NCI-H1092 treated with DMSO at 0.1 percent for 48 hours (cell line): ENCODE measurements at places on chromosomes 7 and 10.

DNA sequence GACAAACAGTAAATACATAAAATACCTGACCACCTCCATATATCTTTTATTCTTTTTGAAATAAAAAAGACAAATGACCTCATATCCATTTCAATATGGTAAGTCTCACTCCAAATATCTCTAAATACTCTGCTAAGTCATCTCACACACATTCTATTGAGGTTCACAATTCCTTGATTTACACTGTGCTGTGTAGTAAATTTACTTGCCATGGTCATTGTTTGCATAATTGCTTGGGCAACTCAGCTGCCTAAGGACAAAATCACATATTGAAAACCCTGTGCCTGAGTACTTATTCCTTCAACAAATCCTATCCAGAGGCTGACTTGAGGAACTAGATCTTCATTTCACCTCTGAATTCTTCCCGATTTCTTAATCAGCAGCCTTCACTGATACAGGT is 176.4 kb downstream of the THSD7A start:
- no peak for DNase-seq

DNA sequence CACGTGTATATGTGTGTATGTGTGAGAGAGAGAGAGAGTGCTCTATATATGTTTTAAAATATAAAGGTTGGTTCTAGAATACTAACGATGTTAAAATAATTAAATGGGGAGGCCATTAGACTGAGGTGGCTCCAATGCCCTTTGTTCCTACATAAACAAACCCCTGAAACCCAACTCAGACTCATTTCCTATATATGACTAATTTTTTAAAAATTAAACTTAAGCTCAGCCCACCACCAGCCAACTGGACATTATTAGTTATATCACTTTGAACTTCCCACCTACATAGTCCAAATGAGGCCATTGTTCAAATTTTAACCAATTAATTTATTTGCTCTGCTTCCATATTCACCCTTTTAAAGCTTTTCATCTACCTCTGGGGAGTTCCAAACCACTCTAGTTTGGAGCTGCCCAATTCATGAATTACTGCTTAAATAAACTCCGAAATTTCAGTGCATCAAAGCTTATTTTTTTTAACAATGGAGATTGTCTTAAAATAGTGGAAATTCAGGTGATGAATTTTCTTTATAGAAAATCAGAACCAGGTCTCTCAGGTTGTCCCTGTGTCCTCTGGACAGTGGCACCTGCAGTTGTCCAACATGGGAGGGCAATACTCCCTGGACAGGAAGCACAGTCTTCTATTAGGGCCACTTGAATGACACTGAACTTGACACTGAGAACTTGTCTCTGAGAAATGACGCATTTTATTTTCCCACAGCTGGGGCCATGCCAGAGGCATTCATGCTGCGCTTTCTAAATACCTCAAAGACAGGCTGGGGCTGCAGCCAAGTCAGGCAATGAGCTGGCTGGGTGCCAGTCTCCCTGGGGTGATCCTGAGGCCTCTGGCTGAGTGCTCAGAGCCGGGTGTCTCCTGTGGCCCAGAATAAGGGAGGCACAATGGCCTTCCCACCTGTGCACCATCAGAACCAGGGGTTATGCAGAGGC is 109.5 kb upstream of the TMEM72 start:
- DNase-seq: peak; percentile 89

DNA sequence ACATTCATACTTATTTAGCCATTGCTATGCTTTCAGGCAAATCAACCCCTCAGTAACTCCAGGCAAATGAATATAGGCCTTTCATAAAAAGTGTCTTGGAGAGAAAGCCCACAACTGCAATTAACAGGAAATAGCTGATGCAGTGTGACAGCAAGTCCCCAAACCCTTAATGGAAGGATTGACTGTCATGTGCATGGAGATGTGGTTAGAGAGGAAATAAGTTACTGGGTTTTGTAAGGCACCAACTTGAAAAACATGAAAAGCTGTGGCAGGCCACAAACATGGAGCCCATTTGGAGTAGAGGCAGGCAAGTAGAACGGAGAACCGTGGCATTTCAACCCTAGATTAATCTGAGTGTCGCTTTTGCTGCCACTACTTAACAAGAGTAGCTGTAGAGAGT is 549.4 kb upstream of the C7orf33 start:
- DNase-seq: no peak

DNA sequence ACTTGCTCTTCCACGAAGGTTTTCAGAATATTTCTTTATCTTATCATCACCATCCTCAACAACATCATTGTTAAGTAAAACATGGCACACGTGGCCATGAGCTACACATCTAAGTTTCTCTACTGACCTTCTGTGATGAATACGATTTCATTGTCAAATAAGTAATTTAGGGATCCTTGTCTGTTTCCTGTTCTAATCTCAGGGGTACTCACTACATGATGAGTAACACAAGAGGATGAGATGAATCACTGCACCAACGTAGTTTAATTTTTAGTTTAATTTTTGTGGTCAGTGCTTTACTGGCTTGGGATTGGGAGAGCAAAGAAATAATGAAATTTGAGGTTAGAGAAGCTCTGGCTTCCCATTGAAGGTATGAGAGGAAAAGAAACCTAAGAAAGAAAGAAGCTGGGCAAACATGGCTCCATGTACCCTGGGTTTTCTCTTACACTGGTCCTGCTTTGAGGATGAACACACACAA is 461.9 kb upstream of the KLF6 start:
- no peak for DNase-seq

DNA sequence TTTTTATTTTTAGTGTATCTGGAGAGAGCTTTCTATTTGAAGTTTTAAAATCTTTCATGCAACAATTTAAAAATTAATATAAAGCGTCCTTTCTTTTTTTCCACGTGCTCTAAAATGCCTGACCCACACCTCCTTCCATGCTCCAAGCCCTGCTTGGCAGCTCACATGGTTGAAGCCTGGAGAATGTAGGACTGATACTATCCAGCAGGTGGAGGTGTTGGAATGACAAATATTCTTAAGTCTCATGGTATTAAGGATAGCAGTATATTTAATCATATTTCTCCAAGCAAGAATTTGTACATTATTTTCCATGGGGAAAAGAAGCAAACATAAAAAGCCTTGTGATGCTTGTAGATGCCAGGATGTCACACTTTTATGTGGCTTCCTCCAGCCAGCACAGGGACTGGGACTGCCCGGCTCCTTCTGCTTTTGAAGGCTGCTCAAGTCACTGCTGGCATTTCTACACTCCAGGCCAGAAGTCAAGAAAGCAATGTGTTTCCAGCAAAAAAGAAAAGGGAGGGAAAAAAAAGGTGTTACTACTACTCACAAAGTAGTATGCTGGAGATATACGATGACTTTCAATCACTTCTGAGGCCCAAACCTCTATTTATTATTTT is 49.7 kb downstream of the BZW2 start:
- peak; percentile 54 for DNase-seq

DNA sequence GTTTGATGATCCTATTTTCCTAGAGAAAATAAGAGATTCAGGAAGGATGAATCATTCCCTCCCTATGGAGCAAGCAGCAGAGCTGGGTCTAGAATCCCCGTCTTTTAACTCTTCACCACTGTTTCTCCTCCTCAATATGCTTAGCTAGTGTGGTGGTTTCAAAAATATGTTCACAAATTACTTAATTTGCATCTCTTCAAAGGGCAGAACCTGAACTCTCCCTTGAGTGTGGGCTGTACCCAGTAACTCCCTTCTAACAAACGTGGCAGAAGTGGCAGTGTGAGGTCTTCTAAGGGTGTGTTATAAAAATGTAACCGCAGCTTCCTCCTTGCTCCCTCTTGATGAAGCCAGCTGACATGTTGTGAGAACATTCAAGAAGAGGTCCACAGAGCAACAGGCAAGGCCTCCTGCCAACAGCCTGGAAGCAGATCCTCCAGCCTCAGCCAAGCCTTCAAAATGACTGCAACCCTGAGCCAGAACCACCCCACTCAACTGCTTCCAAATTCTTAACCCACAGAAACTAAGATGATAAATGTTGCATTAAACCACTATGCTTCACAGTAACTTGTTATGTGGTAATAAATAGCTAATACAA is 36.6 kb downstream of the SRPK2 start:
- DNase-seq: no peak

GRCh38 chr7:25391961-25392587 is 163.8 kb upstream of the NPVF start:
- DNase-seq: no peak

DNA sequence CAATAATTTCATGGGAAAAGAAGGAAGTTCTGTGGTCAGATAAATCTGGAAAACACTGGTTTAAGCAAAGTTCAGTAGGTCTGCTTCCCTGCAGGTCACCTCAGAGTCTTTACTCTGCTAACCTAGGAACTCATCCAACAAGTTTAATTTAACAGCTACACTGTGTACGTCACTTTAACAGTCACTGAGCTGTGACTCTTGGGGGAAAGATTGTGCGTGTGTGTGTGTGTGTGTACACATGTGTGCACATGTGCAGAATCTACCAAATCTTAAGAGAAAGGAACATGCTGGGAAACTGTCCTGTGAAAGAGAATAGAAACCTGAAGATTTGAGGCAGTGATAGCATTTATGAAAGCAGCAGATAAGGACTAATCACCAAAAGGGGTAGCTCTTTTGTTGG is 62.6 kb downstream of the IKZF1 start:
- DNase-seq: no peak

DNA sequence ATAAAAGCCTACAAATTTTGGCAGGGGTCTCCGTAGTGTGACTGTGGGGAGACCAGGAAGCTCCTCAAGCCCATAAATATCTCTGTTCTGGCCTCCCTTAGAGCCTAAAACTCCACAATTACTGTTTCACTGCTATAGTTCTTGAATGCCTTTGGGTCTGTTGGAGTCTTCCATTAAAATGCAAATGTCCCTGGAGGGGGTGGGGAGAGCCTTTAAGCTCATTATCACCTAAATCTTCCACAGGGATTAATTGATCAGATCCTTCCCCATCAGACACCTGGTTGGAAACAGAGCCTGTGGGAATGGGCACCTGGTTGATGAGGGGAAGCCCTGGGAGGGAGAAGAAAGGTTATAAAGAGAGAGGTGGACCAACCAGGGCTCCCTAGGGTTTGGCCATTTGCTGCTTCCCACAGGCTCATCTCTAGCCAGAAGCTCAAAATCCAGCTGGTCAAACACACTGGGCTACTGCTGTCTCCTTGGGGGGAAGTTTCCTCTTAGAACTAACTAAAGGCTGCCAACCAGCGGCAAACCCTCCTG is 718.2 kb downstream of the LRMDA start:
- no peak for DNase-seq

DNA sequence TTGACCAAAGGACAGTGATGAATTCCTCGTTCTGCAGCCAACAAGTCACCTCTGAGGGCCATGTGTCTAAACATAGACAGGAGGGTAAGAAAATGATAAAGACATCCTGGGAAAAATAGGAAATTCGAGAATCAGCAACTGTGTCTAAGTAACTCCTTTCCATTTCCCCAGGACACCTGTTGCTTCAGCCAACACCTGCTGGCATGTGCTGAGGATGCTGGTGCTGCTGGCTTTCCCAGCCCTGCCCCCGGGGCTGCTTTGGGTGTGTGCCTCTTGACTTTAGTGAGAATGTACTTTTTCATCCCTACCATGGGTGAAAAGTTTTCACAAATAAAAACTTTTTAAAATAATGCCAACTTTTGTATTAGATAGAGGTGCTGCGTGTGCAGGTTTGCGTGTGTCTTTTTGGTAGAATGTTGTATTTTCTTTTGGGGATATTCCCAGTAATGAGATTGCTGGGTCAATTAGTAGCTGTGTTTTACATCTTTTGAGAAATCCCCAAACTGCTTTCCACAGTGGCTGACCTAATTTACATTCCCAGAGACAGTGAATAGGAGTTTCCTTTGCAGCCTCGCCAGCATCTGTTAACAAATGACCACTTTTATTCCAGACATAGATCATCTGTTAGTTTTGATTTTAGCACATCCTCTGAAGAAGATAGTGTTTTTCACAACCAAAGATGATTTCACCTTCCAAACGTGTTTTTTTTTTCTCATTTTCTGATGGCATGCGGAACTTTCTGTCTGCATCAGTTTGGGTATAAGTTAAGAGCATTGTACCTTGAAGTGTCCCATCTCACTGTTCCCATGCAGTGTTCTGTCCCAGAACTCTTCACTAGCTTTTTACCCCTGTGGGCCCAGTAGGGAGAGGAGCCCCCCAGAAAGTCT is 104.2 kb upstream of the ACBD5 start:
- no peak for DNase-seq

DNA sequence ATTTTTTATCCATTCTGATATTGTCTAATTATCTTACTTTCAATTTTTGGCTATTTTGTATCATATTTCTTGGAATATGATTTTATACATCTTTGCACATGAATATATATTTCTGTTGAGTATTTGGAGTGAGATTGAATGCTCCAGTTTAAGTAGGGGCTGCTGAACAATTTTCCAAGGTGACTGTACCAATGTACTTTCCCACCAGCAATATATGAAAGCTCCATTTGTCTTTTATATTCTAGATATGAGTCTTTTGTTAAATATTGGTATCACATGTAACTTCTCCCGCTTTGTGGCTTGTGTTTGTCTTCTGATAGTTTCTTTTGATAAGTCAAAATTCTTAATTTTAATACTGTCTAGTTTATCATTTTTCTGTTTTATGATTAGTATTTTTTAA is 144.6 kb upstream of the MDFIC start:
- DNase-seq: no peak

- no peak for DNase-seq
Measured at GRCh38 chr7:98250789-98251188, 1.2 kb downstream of the TECPR1 start.

GRCh38 chr7:70807650-70808049 is 324.3 kb upstream of the GALNT17 start:
- no peak for DNase-seq

- no peak for DNase-seq
Measured at GRCh38 chr10:79463578-79464496, 18.4 kb upstream of the ZCCHC24 start.

DNA sequence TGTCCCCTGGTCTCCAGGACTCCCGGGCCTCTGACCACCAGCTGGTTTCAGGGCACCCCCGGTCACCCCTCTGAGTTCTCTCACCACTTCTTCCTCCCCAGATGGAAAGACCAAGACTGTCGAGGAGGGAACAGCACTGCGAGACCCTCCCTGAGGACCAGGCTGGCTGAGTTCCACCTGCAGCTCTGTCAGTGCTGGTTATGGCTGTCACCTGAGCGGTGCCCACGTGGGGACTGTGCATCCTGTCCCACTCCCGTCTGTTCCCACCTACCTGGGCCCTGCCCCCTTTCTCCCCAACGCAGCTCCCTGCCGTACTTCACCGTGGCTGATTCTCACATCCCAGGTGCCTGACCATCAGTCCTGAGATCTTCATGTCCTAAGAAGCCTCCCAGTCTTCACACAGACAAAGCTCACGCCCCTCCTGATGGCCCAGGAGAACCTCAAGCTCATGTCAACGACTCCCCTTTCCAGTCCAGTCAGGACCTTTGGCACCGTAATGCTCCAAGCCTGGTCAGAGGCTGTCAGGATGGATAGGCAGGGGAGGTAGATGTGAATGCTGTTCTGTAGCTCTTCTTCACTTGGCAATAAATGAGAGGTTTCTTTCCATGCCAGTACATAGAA is 159.7 kb downstream of the USP6NL start:
- no peak for DNase-seq
